Activated naive CD4-positive, alpha-beta T cell (primary cell): ENCODE measurements at places on chromosomes 12 and 14.

DNA sequence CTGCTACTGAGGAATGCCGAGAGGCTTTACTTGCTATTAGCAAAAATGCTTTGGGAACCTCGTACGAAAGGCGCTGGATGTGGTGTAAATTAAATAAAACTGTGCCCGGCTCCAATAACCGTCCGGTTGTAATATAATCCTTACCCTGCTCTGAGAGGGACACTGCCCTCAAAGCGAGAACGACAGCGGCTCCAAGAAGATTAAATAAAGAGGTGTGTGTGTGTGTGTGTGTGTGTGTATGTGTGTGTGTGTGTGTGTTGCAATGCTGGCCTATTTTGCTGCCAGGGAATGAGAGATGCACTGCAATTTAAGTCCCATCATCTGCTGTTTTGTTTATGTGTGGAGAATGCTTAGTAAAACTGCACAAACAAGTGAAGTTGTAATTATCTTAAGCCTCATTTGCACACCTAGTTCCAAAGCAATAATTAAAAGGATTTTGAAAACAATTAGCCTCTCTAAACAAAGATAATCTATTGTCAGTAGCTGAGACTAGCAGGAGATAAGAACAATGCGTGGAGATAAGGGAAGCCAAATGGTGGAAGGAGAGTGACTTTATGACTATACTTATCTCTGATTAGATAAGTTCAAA is 1.2 kb upstream of the SIX1 start:
- DNase-seq = no peak

- DNase-seq = no peak
Measured at GRCh38 chr12:49761677-49762467, 20.5 kb downstream of the TMBIM6 start.

DNA sequence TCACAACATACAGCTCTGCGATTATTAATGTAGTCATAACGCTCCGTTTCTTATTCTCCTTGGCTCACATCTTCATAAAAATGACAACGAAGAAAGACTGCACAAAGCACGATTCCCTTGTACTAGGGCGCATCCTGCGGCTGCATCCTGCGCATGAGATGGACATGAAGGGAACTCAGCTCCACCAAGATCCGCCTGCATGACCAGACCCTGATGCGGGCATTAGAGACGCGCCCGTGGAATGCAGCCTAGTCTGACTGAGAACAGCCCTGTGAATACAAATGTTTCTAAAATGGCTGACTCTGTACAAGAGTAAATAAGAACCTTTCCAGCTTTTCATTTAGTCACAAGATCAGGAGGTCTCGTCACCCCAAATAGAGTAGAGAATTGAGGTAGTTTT is 422.2 kb downstream of the NOVA1 start:
- no peak for DNase-seq

DNA sequence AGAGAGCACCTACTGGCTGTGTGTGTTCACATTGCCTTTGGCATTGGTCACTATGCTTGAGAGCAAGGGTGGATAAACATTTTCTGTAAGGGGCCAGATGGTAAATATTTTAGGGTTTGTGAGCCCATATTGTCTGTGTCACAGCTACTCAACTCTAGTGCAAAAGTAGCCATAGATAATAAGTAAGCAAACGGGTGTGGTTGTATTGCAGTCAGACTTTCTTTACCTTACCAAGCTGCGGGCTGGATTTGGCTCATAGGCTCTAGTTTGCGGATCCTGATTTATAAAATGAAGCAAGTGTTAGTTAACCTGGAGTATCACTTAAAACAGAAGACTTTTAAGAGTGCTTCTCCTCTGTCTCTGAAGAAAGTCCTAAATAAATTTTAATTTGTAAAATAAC is 169.0 kb downstream of the KICS2 start:
- DNase-seq = no peak

- DNase-seq = no peak
Measured at GRCh38 chr14:101040538-101041442, 137.3 kb upstream of the RTL1 start.

GRCh38 chr12:122951979-122952892 is 14.0 kb downstream of the ABCB9 start:
- DNase-seq = peak; percentile 54

DNA sequence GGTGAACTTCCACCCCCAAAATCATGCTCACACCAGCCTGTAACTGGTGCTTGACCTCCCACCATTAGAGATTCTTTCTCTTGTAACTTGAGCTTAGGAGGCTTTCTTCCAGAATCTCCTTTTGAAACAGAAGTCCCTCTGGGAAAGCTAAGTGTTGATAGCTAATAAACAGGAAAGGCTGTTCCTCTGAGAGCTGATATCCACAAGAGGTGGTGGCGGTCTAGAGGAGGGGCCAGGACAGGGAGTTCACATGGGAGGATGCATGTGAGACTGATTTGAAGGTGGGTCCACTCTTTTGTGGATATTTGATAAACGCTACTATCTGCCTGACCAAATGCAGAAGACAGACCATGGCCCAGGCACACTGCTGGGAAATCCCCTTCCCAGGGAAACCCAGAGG is 10.2 kb upstream of the PRMT8 start:
- DNase-seq = no peak

GRCh38 chr12:39779768-39780340 is 160.3 kb upstream of the ABCD2 start:
- DNase-seq = no peak

DNA sequence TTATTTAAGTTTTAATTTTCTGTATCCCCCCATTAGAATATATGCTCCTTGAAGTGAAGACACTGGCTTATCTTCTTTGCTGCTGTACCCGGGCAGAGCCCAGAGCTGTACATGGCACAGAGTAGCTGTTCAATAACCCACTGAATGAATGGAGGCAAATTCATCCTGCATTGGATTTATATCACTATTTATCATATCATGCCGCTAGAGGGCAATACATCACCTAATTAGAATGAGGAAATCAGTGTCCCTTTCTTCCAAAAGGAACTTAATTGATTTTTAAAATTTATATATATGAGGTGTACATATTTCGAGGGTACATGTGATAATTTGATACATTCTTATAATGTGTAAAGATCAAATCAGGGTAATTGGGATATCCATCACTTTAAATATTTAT is 89.2 kb upstream of the TMEM260 start:
- no peak for DNase-seq

- DNase-seq = no peak
Measured at GRCh38 chr14:94638339-94638738, 26.1 kb downstream of the SERPINA3 start.

DNA sequence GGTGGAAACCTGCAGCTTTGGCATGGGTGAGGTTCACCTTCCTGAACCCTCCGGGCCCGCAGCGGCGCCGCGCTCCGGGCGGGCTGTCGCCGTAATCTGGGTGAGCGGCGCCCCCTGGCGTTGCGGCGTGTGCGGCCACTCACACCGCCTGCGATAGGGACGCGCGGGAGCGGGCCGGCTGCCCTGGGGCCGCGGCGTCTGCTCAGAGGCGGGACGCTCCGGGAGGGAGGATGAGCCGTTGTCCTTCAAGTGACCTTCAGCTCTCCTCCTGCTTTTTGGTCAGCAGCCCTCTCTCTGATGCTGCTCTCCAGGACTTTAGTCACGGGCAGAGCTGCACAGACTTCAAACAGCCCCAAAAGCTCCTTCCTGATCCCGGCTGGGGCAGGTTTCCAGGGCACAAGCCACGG is 211.7 kb upstream of the FKBP4 start:
- DNase-seq = peak; percentile 15

DNA sequence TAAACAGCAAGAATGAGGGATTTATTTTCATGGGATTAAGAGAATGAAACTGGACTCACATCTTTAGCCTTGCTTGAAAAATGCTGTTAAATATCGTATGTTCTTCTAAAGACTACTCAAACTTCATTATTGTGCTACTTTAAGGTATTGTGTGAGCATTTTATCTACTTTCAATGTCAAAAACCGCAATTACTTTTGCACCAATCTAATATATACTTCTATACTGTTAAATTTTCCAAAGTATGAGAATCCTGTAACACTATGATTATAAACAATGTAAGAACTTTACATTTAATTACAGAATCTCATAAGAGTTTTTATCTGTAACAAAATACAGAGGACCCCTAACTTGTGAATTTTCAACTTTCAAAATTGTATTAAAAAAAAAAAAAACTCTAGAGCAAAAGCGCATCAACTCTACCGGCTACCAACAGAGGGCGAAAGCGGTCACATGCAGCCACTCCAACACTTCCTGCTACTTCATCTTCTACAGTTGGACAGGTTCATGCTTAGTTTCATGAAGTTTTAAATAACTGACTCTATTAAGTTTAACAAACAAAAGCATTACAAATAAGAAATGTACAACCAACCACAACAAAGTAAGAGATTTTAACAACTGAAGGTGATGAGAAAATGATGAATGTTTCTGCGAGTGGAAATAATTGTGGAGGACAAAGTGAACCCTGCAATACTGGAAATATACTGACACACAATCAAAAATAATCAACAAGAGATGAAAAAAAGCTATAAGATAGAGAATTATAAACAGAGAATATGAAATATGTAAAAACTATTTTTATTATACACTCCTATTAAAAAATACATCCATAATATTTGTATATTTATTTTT is 210.9 kb downstream of the MED13L start:
- no peak for DNase-seq

DNA sequence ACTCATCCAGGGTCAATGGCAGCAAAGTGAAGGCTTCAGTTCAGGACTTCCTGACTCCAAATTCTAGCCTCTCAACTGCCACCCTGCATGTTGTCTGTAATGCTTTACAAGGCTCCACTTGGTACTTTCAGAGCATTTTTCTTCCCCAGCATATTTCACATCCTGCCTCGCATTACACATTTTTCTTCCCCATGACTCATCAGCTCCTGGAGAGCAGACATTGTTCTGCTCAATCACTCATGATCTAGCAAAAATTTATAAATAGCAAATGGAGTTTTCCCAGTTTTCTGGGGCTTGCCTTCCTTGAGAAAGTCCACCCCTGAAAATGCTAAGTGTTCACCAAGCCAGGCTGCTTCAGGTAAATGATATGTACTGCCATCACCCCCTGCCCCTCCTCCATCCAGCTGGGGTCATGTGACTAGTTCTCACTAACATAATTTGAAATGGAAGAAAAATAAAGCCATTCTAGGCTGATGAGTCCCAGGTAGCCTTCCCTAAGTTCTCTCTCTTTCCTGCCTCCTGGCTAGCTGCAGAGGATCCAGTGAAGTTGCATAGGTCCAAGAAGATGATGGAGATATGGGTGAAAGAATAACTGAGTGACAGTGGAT is 69.4 kb downstream of the ARMH4 start:
- DNase-seq = no peak
